Temporal lobe (tissue), 4 donors: ENCODE measurements at places on chromosomes 3 and 15. TPM values are rescaled to one million over a fixed set of nuclear protein-coding genes. Genes with fewer than 3 reads are reported as not detected.

The ARL14 gene
- total RNA-seq, result not detected

The DNAH1 gene
- total RNA-seq, result 1.7 TPM

The TRPC1 gene
- total RNA-seq, result 102 TPM

The NEK10 gene
- total RNA-seq, result 18.7 TPM

The CPLX3 gene
- 0.49 TPM for total RNA-seq

The SERINC4 gene
- total RNA-seq, result under 0.01 TPM

The CCR1 gene
- 0.49 TPM for total RNA-seq

The TMEM266 gene
- 3.2 TPM for total RNA-seq
